ENCODE measurements at places on chromosomes 5 and 9.

GRCh38 chr5:32545102-32545800, 40.1 kb upstream of the SUB1 start:
- no peak for DNase-seq

DNA sequence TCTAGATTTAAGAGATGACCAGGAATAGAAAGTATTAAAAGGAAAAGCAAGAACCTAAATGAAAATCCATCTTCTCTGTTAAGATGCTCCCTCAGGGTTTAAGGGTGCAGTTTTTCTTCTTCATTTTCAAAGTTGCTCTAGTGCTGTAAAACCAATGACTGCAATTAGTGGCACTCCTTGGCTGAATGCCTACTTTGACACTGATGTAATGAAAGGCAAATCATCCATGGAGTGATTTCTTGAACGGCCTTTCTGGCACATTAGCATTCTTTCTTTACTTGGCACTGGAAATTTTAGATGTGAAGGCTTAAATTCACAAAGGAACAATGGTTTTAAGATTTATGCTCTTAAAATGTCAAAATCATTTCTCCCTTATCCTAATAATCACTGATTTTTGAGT, 19.3 kb upstream of the ISCA1 start:
- no peak for DNase-seq

GRCh38 chr5:10109299-10109698, 140.4 kb downstream of the ATPSCKMT start:
- no peak for DNase-seq

DNA sequence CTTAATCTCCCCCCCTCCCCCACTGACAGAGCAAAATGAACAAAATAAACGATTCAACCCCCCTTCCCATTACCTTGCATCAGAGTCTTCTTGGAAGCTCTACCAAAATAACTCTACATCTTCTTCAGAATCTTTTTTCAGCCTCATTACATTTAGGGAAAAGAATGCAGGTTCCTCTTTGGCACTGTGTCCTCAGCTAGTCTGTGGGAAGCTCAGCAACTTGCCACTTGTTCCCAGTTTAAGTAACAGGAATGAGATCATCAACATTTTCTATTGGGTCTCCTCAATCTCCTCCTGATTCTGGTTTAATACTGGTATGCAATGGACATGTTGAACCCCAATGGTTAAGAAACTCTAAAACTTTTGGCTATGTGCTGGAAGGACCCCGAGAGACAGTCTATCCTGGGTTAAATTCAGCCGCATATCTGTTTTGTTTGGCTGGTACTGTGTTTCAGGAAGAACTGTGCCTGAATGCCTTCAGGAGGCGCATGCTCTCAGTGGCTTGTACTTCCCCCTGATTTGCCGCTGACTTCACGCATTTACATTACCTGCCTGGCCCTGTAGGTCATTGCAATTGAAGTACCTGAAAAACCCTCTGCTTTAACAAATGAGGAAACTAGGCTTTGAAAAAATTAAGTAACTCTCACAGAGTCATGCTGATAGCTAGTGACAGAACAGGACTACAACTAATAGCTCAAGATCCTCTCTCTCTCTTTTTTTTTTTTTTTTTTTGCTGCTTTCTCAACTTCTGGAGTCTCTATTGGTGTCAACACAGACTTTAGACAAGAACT, 78.1 kb upstream of the HMHB1 start:
- peak; percentile 13 for DNase-seq

DNA sequence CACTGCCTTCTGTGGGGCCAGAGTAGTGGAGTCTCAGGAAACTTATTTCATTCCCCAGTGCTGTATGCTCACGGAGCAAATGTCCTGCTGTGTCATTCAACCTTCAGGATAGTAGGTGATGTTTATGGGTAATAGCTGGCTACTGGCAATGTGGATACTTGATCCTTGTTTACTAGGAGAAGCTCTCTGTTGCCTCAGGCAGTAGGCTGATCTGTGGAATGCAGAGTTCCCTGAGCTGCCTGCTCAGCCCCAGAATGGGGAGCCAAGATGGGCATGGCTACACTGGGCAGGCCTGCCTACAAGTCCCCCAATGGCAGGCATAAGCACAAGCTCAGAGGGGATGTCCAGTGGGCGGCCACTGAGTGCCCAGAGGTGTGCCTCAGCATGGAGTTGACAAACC, 323.1 kb upstream of the KCNN2 start:
- no peak for DNase-seq
